Suprapubic skin (tissue), 4 donors: ENCODE measurements at places on chromosomes 4 and X. TPM values are rescaled to one million over a fixed set of nuclear protein-coding genes. Genes with fewer than 3 reads are reported as not detected.

GRCh38 chr4:24675721-24676389 lies 91.5 kb upstream of the DHX15 start:
- H3K27me3 ChIP-seq: no peaks in the 10 kb centered on the region
- no peak for DNase-seq
- H3K36me3 ChIP-seq: no peaks in the 10 kb centered on the region
- no peak overlapping the region for H3K4me3 ChIP-seq
- H3K27ac ChIP-seq: no peak overlapping the region
- peaks cover 3% of the 10 kb centered on the region for H3K4me1 ChIP-seq

NBDY gene
- total RNA-seq: 18.2 TPM

- H3K4me1 ChIP-seq: no peaks in the 10 kb centered on the region
- no peak overlapping the region for H3K27ac ChIP-seq
- peaks cover 33% of the 10 kb centered on the region for H3K36me3 ChIP-seq
- DNase-seq: no peak
- H3K4me3 ChIP-seq: no peak overlapping the region
- H3K27me3 ChIP-seq: no peaks in the 10 kb centered on the region
These were observed 66.6 kb downstream of the FNIP2 start for GRCh38 chr4:158835226-158836001.

GRCh38 chr4:26213317-26213716 lies 107.5 kb upstream of the RBPJ start:
- no peaks in the 10 kb centered on the region for H3K27me3 ChIP-seq
- no peaks in the 10 kb centered on the region for H3K36me3 ChIP-seq
- no peak overlapping the region for H3K27ac ChIP-seq
- DNase-seq: no peak

DNA sequence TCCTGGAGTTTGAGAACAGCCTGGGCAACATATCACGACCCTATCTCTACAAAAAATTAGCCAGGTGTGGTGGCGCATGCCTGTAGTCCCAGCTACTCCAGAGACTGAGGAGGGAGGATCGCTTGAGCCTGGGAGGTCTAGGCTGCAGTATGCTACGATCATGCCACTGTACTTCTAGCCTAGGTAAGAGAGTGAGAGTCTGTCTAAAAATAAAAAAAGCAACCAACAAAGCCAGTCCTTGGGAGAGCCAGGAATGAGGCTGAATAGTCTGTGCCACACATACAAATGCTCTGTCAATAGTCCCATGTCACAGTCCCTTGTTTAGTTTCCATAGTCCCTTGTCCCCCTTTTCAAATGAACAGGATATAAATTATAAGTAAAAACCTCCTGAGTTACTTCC lies 19.3 kb upstream of the PRSS48 start:
- H3K36me3 ChIP-seq: no peaks in the 10 kb centered on the region
- peaks cover 5% of the 10 kb centered on the region for H3K4me1 ChIP-seq
- H3K27ac ChIP-seq: no peak overlapping the region
- DNase-seq: no peak

GABRG1 gene
- total RNA-seq: not detected
